ENCODE measurements at places on chromosomes 2 and 18.

DNA sequence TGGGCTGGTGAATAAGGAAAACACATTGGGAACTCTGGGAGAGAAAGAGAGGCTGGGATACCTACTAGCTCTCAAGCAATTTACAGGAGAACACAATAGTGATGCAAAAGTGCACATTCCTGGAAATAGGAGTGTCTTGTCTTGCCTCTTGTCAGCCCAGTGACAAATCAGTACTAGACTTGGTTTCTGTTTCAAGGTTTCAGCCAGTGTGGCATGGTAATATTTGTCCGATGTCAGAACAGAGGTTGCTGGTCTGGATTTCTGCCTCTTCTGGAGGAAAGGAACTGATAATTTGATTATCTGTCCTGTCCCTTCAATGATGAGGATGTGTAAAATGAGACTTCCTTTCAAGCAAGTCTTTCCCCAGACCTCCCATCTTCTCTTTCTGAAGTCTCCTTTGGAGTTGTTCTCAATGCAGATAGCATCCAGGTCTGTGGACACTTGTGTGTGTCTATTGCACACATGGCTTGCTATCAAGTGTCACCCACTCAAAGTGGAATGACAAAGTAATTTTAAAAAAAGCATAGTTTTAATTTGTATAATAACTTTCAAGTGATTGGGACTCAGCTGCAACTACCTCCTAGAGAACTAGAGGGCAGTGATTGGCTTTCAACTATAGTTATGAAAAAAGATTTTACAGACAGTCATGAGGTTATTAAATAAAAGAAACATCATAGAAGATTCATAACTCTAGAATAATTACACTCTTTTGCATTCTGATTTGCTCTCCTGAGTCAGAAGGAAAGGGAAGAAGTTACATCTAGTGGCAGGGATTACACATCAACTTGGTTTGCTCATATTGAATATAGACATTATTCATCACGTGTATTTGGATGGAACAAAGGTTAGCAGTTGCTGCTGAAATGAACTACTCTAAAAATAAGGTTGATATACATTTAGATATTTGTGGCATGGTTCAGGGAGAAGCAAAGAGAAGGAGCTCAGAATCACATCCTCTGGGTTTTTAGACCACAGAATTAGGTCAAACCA, 4.5 kb downstream of the GPR39 start:
- no peak for DNase-seq

- no peak for DNase-seq
Measured at GRCh38 chr2:199434555-199434954, 23.2 kb downstream of the SATB2 start.

DNA sequence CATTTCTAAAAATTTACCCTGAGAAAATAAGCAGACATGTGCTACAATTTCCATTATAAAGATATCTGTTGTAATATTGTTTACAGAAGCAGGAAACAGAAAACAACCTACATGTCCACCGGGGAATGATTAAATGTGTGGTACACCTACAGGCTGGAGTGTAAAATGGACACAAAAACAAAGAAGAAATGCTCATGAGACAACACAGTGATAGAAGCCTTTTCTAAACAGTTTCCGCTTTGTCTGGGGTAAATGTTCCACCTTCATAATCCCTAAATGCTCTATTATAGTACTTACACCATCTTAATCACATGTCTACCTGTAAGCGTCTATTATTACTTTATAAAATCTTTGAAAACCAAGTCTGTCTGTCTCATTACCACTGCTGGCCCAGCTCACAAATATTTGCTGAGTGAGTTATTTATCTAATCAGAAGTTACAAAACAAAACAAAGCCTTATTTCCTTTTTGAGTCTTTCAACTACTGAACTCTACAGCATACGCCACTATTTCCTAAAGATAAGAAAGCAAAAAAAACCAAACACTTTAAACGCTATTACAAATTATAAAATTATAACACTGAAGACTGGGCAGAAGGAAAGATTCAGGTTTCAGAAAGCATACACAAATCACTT, 95.3 kb downstream of the PIGN start:
- DNase-seq, result peak; percentile 51

DNA sequence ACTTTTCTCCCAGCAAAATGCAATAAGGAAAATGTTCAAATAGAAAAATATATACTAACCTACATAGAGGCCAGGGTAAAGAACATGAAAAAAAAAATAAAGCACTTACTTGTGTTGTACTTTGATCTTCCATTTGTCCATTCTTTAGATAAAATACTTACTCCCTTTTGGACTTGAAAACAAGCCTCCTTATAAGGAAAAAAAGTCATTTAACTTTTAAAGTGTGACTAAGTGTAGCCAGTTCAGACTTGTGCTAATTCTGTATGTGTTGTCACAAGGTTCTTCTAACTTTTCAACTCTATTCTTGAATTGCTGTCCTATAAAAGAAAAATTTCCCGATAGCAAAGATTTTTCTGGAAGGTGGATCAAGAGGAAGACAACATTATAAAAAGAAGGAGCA, 23.2 kb downstream of the SLC40A1 start:
- DNase-seq, result no peak

- peak; percentile 96 for DNase-seq
Measured at GRCh38 chr18:24397694-24398368, at the start of gene OSBPL1A. OSBPL1A (minus strand) TSS chr18:24397824; CDS start chr18:24377533, 20,291 bp downstream.

DNA sequence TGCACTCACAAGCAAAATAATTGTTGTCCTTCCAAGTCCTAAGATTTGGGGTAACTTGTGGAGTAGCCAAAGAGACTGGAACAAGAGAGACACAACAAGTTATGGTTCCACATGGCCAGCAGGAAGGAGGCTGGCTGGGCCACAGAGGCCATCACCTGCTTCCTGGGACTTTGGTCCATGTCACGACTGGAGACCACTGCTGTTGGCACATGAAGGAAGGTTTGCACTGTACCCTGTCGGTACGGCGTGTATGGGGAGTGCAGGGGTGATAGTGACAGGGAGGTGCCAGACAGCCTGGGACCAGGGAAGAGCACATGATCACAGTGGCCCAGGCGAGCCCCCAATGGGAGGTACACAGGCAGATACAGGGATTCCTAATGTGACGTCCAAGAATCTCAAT, 15.5 kb downstream of the SLC66A2 start:
- DNase-seq, result no peak

GRCh38 chr2:177184606-177185005, 28.0 kb upstream of the HNRNPA3 start:
- no peak for DNase-seq

- DNase-seq, result peak; percentile 60
Measured at GRCh38 chr18:66495844-66496243, 108.0 kb downstream of the CDH19 start.

All from cardiac fibroblast (primary cell).